Stimulated activated CD4-positive, alpha-beta T cell treated with anti-CD3 and anti-CD28 coated beads, TNF-alpha, amount 100 ng/mL, for 48 hours (primary cell): ENCODE measurements at places on chromosomes 2 and 18.

DNA sequence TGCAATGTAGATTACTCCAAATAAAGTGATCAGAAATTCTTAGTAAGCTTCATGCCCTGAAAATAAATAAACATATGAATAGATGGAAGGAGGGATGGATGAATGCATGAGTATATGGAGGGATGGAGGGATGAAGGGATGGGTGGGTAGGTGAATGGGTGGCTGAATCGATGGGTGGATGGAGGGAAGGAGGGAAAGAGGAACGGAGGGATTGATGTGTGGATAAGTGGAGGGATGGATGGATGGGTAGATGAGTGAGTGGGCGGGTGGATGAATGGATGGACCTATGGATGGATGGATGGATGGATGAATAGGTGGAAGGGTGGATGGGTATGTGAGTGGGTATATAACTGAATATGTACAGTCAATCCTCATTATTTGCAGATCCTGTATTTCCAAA lies 276.7 kb upstream of the ACVR2A start:
- DNase-seq, result no peak

DNA sequence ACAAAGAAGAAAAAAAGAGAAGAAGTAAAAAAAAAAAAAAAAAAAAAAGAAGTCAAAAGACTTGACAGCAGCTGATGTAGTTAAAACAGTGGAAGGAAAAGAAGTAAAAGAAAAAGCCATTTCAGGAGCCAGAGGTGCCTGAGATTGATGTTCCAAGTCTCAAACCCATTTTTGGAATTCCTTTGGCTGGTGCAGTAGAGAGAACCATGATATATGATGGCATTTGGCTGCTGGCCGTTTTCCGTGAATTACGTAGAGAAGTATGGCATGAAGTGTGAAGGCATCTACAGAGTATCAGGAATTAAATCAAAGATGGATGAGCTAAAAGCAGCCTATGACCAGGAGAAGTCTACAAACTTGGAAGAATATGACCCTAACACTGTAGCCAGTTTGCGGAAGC lies 7.6 kb upstream of the CHST10 start:
- DNase-seq, result no peak

DNA sequence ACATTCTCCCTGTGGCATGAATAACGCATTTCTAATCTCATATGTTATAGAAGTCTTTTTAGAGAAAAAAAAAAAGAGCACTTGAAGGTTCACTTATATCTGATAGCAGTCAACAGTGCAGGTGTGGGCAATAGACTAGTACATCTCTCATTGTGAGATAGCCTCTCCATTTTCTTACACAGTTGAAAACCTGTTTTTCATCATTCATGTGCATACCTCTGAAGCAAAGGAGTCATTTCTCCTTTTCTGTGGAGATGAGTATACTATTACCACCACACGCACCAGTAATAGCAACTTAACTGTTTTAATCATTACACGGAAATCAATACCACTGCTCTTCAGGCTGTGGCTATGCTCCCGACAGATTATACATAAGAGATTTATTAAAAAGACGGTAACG lies 1653.3 kb upstream of the TMEFF2 start:
- no peak for DNase-seq

GRCh38 chr2:160741271-160741670 lies 247.7 kb upstream of the RBMS1 start:
- DNase-seq, result no peak

GRCh38 chr2:110708455-110708854 lies 23.9 kb upstream of the ACOXL start:
- no peak for DNase-seq

GRCh38 chr2:45394216-45394615 lies 216.9 kb downstream of the SRBD1 start:
- no peak for DNase-seq

DNA sequence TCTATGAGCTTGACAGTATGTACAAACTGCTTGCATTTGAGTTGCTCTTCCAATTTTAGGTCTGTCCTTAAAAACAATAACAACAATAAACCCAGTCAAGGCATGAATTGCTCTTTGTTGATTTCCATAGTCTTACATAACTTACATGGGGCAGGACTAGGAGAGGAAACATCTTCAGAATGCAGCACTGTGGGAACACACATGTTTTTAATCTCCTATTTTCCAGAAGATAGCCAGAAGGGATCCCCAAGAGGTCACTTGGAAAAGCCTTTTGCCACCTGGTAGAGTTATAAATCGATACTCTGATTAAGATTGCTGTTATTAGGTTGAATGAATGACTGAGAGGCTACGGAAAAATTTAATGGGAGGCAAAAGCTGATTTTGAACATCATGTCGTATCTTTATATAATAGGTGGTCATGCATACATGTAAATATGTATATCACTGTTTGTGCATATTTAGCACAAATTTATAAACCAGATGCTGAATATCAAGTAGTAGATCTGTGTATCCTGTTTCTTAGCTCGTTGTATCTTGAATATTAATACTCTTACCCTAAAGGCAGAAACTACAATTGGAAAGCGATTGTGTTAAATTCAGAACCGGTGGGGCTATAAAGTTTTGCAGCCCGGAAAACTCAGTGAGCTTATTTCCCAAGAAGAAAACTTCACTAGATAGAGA lies 479.4 kb upstream of the TCF4 start:
- no peak for DNase-seq

DNA sequence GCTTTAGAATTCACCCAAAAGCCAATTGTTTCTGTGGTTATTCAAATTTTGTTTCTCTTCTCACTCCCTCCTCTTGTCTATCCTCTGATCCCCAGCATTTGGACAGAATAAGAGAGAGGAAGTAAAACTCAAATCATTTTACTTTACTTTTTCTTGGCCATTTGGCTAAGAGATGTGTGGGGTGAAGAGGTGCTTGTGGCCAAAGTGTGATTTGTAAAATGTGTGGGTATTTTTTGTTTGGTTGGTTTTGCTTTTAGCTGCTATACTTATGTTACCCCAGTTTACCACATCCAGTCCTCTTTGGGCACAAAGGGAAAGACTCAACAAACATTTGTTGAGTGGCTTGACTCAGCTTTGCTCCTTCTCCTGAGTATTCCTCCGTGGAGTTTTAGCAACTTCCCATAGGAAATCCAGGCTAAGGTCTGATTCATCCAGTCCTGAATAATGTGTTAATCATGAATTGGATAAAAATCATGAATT lies 109.1 kb upstream of the CYP1B1 start:
- no peak for DNase-seq

DNA sequence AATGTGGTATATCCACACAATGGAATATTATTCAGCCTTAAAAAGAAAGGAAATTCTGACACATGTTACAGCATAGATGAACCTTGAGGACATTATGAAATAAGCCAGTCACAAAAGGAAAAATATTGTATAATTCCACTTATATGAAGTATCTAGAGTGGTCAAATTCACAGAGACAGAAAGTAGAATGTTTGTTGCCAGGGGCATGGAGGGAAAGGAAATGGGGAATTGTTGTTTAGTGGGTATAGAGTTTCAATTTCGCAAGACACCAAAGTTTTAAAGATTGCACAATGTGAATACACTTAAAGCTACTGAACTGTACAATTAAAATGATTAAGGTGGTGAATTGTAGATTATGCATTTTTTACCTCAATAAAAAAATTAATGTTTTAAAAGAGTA lies 92.9 kb downstream of the TXNL1 start:
- no peak for DNase-seq

DNA sequence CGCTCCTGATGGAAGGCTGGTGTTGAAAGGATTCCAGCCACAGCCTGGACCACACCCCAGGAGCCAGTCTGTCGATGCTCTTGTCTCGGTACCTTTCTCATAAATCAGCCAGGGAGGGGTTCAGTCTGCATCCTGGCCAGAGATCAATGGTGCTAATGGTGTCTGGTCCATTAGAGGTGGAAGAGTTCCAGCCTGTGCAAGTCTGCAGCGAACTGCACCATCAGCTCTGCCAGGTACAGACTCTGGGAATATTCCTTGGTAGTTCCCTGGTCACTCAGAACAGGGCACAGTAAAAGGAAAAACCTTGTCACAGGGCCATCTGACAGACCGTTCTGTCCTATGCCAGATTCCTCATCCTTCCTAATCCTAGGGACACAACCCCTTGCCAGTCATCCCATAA lies 164.3 kb downstream of the MTCL1 start:
- DNase-seq, result no peak

DNA sequence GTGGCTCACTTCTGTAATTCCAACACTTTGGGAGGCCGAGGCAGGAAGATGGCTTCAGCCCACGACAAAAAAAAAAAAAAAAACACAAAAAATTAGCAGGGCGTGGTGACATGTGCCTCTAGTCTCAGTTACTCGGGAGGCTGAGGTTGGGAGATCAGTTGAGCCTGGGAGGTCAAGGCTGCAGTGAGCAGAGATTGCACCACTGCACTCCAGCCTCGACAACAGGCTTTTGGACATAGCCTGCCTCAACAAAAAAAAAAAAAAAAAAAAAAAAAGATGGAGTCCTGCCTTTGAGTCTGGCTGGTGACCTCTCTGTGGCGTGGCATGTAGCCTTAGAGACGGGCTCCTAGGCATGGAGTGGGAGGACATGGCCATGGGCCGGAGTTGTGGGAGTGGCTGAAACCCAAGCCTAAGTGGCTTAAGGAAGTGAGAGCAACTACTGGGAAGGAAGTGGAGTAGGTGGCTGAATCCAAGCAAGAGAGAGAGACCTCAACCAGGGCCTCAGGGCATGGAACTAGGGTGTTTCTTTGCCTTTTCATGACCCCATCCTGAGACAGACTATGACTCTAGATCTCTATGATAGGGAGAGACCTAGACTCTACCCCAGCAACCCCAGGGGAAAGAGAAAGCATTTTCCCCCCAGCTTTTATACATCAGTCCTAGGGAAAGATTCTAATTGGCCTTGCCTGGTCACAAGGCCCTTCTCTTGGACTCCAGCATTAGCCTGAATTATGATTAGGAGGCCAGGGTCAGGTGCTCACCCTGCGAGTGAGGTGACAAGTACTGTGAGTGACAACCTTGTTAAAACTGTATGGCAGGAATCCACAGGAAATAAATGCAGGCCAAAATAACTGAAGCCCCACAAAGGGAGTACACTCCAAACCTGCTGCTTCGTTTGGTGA lies 34.2 kb downstream of the NPAS2 start:
- DNase-seq, result no peak

DNA sequence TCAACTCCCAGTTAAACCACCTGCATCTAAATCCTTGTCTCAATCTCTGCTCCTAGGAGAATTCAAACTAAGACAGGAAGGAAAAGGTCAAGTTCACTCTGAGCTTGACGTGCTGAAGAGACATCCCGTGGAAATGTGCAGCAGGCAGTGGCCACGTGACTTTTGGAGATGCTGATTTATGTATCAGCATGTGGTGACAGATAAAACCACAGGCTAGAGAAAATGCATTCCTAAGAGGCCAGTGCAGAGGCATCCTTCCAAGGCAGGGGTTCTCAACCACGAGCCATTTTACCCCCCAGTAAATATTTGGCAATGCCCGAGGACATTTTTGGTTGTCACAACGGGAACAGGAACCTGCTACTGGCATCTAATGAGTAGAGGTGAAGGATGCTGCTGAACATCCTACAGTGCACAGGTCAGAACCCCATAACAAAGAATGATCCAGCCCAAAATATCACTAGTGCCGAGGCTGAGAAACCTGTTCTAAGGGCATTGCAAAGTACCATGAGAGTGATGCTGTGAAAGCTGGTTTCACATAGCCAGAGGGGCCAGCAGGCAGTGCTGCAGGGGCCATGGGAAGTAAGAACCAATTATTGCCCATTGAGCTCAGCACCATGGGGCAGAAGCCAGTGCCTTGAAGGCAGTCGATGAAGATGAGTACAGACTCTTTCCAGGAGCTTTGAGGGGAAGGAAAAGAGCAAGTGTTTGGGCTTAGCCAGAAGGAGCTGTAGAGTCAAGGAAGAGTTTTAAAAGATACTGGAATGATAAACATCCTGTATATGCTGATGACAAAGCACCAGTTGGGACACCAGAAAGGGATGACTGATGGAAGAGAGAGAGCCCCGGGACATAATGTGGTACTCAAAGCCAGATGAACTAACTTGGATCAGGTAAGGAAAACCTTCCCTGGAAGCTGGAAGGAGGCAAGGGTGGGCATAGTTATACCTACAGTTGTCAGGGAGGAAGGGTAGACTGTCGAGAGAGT lies 174.6 kb downstream of the HAUS1 start:
- DNase-seq, result no peak

GRCh38 chr18:63892566-63892965 lies 5.1 kb downstream of the SERPINB2 start:
- DNase-seq, result no peak

GRCh38 chr18:34926683-34927082 lies 114.5 kb upstream of the MAPRE2 start:
- DNase-seq, result no peak

DNA sequence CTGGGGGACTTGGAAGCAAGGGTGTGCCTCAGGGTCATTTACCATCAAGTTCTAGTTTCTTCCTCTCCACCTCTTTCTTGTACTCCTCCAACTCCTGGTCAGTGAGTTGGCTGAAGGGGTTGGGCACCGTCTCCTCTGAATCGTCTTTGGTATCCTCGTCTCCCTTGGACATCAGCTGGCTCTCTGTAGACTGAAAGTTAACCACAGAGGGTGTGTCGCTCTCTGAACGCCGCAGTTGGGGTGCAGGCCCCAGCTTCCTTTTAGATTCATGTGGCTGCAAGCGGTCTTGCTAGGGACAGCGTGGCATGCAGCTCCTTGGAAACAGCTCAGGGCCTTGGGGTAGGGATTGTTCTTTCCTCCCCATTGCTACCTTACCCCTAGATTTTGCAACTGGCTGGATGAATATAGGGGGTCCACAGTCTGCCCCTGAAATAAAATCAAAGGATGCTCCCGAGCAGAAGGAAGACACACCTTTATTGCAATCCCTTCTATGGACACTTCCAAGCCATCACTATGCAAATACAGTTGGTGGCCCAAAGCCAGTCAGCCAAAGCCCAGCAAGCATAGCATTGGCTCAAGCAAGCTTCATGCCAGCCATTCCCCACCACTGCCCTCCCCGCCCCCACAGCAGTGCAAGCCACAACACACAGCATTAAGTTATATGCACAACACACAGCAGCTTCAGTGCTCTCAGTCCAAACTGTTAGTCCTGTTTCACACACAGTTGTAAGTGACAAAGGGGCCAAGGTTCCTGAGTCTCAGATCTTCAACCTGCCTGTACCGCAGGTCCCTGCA lies 93.2 kb downstream of the ADD2 start:
- DNase-seq, result no peak

- DNase-seq, result no peak
Observed at GRCh38 chr2:1451422-1451821, 38.2 kb downstream of the TPO start.

DNA sequence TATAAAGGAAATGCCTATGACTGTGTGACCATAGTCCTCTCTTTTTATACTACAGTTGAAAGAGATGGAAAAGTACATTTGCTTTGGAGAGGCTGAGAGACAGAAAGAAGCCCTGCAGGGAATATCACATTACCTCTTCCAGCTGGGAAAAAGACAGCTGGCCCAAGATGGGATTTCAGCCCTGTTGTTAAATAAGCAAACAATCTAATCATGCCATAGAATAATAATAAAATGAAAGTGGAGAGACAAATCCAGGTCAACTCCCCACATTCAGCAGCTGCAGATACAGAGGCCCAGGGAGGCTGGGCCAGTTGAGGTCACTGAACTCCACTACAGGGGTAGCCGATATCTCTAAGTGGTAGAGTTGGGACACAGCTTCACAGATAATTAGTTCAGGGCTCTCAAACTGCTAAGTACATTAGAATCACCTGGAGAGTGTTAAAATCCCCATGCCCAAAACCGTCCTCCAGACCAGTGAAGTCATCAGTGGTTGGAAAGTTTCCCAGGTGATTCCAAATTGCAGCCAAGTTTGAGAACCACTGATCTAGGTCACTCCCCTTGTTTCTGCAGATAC lies 81.9 kb downstream of the MOGAT1 start:
- no peak for DNase-seq

- DNase-seq, result no peak
Observed at GRCh38 chr2:143336719-143337210, 207.5 kb downstream of the ARHGAP15 start.
